ENCODE measurements at places on chromosomes 7 and 10. TPM values are rescaled to one million over a fixed set of nuclear protein-coding genes. Genes with fewer than 3 reads are reported as not detected.

Gene TLX1
- not detected for total RNA-seq

- H3K27ac ChIP-seq = no peak overlapping the region
- no peak for DNase-seq
- H3K4me3 ChIP-seq = no peak overlapping the region
- no peaks in the 10 kb centered on the region for H3K36me3 ChIP-seq
- peaks cover 15% of the 10 kb centered on the region for H3K4me1 ChIP-seq
These were observed 554.0 kb downstream of the AUTS2 start for GRCh38 chr7:70152313-70152712.

GRCh38 chr10:130300608-130301020 is 164.4 kb downstream of the GLRX3 start:
- no peak overlapping the region for H3K27ac ChIP-seq
- H3K4me3 ChIP-seq = no peak overlapping the region
- H3K27me3 ChIP-seq = no peaks in the 10 kb centered on the region

DNA sequence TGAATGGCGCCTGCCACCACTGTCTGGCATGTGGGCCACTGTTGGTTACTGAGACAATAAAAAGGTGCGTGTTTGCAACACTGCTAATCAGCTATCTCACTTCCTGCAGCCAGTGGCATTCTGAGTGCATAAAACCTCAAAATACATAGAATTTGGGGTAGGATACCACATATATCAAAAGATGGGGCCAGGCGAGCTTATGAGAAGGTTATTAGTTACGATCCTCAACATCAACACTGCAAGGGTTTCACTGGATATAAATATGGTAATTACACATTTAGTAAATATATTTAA is 200.2 kb downstream of the WDR37 start:
- peaks cover 5% of the 10 kb centered on the region for H3K4me1 ChIP-seq
- no peaks in the 10 kb centered on the region for H3K27me3 ChIP-seq
- no peak overlapping the region for H3K4me3 ChIP-seq
- H3K36me3 ChIP-seq = no peaks in the 10 kb centered on the region
- no peak for DNase-seq

DNA sequence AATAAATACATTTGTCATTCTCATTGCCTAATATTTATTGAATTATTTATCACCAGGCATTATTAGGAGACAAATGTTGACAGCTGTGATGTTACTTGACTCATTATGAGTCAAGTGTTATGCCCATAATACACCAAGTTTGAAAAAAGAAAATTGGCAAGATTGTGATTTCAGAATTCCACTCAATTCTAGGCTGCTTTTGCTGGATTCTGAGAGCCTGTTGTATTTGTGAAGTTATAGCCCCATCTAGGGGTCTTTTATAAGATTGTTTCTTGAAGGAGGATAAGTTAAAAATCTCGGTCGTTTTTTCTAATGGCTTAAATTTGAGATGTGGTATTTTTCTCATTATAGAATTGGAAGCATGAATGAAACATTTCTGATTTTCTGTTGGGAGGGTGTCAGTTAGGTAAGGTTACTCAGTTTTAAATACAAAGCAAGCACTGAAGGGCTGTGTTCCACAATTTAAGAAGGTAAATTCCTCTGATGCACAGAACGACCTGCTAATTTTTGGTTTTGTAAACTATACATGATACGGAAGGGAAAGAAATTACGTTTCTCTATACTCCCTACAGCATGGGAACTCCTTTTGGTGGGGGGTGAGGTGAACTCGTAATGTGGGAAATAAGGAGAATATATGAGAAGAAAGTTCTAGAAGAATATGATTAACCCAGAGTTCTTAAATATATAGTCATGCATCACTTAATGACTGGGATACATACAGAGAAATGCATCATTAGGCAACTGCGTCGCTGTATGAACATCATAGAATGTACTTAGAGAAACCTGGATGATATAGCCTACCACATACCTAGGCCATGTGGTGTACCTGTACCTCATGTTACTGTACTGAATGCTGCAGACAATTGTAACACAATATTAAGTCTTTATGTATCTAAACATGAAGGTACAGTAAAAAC is 2.6 kb downstream of the STK31 start:
- H3K27me3 ChIP-seq = no peaks in the 10 kb centered on the region
- no peak overlapping the region for H3K27ac ChIP-seq
- no peaks in the 10 kb centered on the region for H3K4me1 ChIP-seq
- H3K4me3 ChIP-seq = no peak overlapping the region

DNA sequence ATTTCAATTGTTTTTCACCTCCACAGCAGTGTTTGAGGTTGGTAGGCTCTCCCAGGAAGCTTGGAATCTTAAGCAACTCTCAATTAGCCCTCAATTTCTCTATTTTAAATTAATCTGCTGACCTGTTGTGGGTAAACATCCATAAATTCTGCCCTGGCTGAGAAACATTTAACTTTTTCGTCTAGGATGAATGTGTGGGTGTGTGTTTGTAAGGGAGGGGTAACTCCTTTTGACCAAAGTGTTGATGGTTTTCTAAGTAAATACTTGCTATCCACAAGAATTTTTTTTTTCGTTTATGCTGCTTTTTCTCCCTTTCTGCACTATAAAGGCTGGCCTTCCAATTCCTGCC is 973 bp downstream of the PPP3CB start:
- no peaks in the 10 kb centered on the region for H3K27me3 ChIP-seq
- H3K4me1 ChIP-seq = peaks cover 12% of the 10 kb centered on the region
- no peaks in the 10 kb centered on the region for H3K36me3 ChIP-seq
- no peak for DNase-seq
- no peak overlapping the region for H3K27ac ChIP-seq

Gene CALML3
- not detected for total RNA-seq

- H3K27me3 ChIP-seq = no peaks in the 10 kb centered on the region
- H3K4me1 ChIP-seq = peaks cover 26% of the 10 kb centered on the region
- peak overlapping the region; percentile 75 for H3K27ac ChIP-seq
- no peaks in the 10 kb centered on the region for H3K36me3 ChIP-seq
- no peak overlapping the region for H3K4me3 ChIP-seq
These were observed 240.9 kb upstream of the KAT6B start for GRCh38 chr10:74585231-74586087.

DNA sequence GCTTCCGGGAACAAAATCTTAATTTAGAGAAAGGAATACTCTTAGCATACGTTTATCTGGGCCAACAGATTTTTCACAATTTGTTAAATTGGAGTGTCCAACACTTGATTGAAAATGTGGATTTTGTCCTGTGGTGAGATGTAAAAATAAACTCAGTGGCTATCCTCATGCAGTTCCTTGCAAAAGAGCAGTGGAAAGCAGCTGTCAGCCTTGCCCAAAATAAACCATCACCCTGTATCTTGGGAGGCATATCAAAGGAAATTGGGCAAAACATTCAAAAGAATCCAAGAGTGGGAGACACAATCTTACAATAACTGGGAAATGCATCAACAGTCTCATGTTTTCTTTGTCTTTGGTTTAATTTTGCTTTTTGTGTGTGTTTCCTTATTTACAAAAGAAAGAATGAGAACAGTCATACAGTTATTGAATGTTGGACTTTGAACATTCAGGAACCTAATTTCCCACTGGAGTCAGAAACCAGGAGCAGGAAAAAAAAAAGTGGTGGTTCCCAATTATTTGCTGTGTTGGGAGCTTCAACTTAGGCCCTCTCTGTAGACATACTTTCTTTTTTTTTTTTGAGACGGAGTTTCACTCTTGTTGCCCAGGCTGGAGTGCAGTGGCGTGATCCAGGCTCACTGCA is 44.4 kb upstream of the DGKI start:
- H3K4me3 ChIP-seq = no peak overlapping the region
- H3K27ac ChIP-seq = no peak overlapping the region
- no peak for DNase-seq
- peaks cover 11% of the 10 kb centered on the region for H3K4me1 ChIP-seq
- no peaks in the 10 kb centered on the region for H3K27me3 ChIP-seq

- no peak for DNase-seq
- no peak overlapping the region for H3K4me3 ChIP-seq
- no peaks in the 10 kb centered on the region for H3K4me1 ChIP-seq
- no peak overlapping the region for H3K27ac ChIP-seq
- H3K27me3 ChIP-seq = no peaks in the 10 kb centered on the region
These were observed 139.2 kb upstream of the NAMPT start for GRCh38 chr7:106423821-106424475.

Gene COL17A1
- total RNA-seq = 2.3 TPM

Gene MKI67
- total RNA-seq = 71.3 TPM

DNA sequence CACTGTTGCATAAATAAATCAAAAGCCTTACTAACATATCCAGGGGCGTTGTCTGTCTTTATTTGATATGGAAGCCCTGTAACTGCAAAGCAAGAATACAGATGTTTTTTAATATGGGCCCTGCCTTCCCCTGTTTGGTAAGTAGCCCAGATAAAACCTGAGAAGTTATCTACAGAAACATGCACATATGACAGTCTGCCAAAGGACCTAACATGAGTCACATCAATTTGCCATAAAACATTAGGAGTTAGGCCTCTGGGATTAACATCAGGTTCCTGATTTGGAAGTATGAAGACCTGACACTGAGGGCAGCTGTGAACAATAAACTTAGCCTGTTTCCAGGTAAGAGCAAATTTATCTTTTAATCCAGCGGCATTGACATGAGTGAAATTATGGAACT is 1588.8 kb downstream of the REEP3 start:
- no peak overlapping the region for H3K27ac ChIP-seq
- H3K4me3 ChIP-seq = no peak overlapping the region
- no peak for DNase-seq
- no peaks in the 10 kb centered on the region for H3K4me1 ChIP-seq
- H3K36me3 ChIP-seq = no peaks in the 10 kb centered on the region

- DNase-seq = peak; percentile 85
- H3K36me3 ChIP-seq = peaks cover 3% of the 10 kb centered on the region
- H3K4me3 ChIP-seq = peak overlapping the region; percentile 59
These were observed 809 bp downstream of the C10orf143 start for GRCh38 chr10:130109796-130110245.

DNA sequence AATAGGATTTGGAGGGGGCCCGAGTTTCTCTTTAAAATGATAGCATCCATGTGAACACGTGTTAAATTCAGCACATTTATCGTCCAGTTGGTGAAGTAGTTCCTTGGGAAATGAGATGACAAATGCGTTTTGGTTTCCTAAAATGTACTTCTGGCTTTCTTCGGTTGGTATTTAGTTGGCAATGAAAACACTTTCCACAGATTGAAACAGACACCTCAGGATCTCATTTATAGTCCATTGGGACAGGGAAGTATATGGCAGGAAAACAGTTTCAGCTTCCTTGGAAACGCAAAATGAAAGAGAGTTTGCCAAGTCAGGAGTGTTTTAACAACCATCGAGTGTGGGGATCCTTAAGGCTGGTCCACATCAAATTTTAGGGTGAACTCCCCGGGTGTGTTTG is 19.4 kb upstream of the LYZL1 start:
- H3K27me3 ChIP-seq = no peaks in the 10 kb centered on the region
- no peak overlapping the region for H3K4me3 ChIP-seq
- no peaks in the 10 kb centered on the region for H3K36me3 ChIP-seq
- DNase-seq = no peak

Gene COPS6
- 63.9 TPM for total RNA-seq

- no peaks in the 10 kb centered on the region for H3K4me1 ChIP-seq
- no peak for DNase-seq
- no peak overlapping the region for H3K27ac ChIP-seq
- H3K4me3 ChIP-seq = no peak overlapping the region
These were observed 14.9 kb upstream of the MXI1 start for GRCh38 chr10:110192552-110192951.

DNA sequence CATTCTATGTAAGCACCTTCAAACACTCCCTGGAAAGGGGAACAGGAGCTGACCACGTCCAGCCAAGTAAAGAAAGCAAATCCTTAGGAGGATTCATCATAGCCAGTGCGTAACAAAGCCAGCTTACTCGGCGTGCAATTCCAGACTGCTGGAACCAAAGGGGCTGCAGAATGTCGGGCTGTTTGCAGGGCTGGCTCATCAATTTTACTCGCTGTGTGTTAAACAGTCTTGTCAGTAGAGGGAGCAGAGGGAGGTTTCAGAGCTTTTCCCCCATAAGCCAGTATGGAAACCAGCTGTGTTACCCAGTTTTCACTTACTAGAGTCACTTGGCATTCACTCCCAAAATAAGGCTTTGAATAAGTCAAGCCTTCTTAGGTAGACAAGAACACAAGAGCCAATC is 127.1 kb downstream of the KMT2E start:
- no peaks in the 10 kb centered on the region for H3K36me3 ChIP-seq
- no peak overlapping the region for H3K4me3 ChIP-seq
- DNase-seq = peak; percentile 76
- H3K4me1 ChIP-seq = peaks cover 14% of the 10 kb centered on the region

DNA sequence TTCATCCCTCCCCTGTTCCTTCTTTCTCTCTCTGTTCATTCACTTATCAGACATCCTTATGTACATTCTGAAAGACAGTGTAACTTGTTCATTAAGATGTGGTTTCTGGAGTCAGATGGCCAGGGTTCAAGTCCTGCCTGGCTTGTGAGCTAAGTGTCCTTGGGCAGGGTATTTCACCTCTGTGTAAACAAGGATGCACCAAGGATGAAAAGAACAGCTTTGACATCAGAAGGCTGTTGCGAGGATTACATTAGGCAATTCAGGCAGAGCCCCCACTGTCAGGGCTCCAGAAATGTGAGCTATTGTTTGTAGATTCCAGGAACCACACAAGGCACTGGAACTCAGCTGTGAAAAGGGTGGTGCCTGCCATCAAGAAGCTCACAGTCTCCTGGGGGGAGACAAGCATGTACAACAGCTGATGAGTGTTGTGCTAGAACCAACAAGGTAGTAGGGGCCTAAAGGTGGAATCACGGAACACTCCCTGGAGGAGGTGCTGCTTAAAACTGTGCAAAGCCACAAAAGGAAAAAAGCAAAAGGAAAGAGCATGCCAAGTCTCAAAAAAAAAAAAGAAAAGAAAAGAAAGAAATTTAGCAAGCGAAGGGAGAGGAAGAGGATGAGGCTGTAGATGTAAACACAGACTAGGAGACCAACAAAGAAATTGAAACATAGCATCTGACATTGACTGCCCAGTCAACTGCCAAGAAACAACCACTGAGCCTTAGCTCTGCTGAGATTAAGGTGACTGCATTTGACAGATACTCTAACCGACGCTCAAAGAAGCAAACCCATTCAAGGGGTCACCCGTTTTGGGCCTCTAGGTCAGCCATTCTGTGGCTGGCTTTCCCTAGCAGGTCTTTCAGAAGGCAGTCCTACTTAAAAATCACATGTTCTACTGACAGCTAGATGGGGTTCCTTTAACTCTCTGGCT is 12.5 kb downstream of the PDLIM1 start:
- peak; percentile 48 for DNase-seq
- no peaks in the 10 kb centered on the region for H3K27me3 ChIP-seq
- peaks cover 4% of the 10 kb centered on the region for H3K4me1 ChIP-seq
- H3K27ac ChIP-seq = no peak overlapping the region
- H3K4me3 ChIP-seq = no peak overlapping the region

Gene ABCB1
- not detected for total RNA-seq

GRCh38 chr7:134707663-134708378 is 61.2 kb downstream of the BPGM start:
- no peak for DNase-seq
- no peaks in the 10 kb centered on the region for H3K27me3 ChIP-seq
- no peak overlapping the region for H3K27ac ChIP-seq
- H3K4me3 ChIP-seq = no peak overlapping the region
